ENCODE measurements at places on chromosomes 13 and 19.

DNA sequence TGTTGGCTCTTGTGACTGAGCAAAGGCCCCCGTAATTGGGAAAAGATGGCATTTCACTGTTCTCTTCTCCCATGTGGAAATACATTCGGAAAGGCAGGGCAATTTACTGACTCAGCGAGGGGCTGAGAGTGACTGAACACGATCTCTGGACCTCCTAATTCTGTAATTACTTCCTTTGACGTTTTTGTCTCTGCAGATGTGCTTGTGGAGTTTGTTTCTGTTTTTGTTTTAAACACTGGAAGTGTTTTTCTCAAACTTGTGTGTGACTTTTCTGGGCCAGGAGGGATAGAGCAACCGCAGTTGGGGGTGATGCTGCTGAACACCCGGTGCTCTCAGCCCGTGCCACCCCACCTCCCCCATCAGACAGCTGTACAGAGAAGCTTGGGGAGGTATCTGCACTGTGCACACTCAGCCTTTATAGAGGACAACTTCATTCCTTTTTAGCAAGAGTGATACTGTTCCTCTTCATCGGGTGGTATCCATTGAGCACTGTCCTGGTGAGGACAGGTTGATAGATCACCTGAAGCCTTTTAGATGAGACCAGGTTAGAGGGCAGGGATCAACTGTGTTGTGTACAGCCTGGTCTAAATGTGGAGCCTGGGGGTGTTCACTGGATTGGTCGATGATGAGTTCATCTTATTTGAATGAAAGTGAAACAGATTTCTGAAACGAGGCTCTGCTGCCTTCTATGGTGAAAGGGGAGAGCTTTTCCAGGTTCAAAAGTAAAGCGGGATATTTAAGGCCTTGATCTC, 117.4 kb downstream of the ESD start:
- H3K4me3 ChIP-seq: peak overlapping the region; percentile 60
- H3K36me3 ChIP-seq: no peaks in the 10 kb centered on the region
- H3K27me3 ChIP-seq: no peaks in the 10 kb centered on the region
- H3K27ac ChIP-seq: peak overlapping the region; percentile 94

DNA sequence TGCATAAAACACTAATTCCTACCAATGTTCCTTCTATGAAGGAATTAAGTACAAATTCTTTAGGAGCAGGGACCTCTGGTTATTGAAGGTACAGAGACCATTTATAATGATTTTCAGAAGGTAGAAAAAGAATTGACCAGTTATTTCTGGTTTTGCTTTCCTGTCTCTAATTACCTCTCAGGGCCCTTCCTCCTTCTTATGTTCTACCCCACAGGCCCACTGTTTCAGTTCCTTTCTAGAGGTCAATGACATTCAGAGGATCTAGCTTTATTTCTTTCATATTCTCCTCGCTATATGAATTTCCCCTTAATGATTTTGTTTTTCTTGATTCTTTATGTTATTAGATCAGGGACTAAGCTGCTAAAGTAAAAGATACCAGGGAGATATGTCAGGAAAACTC, 345.0 kb upstream of the SPRY2 start:
- no peaks in the 10 kb centered on the region for H3K36me3 ChIP-seq
- no peaks in the 10 kb centered on the region for H3K4me1 ChIP-seq
- H3K27ac ChIP-seq: no peak overlapping the region
- no peak overlapping the region for H3K4me3 ChIP-seq
- no peak for DNase-seq

DNA sequence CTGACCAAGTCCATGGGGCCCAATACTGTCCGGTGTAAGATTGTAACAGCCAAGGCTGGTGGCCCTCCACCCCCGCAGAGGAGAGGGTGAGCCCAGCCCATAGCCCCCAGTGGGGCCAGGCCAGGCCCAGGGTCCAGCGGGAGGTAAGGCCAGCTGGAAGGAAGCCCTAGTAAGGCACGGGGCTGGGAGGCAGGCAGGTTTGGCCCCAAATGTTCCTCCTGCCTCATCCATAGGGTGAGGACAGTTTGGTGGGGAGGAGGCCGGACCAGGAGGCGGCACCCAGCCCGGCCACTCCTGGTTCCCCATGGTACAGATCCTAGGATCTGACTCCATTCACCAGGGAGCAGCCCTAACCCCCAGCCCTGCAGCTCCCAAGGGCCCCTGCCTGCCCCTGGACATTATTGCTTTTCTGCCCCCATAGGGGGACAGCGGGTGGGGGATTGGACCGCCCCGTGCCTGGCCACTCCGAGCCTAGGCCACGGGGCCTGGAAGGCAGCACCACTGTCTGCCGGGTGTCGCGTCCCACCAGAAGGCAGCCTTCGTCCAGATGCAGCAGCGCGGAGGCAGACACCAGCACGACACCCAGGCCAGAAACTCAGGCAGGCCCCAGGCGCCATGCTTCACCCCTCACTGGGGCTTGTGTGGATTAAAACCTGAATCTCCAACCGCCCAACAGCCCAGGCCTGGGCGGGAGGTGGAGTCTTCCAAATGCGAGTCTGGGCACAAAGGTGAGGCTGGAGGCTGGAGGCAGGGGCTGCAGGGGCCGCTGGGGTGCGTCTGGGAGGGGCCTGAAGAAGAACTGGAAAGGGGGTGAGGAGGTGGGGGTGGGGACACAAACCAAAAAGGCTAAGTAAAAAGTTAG, 6.7 kb upstream of the CCNP start:
- H3K27ac ChIP-seq: no peak overlapping the region
- H3K27me3 ChIP-seq: no peaks in the 10 kb centered on the region
- H3K4me1 ChIP-seq: peaks cover 13% of the 10 kb centered on the region
- no peak for DNase-seq

GRCh38 chr19:27997069-27997468, 1215.9 kb downstream of the UQCRFS1 start:
- no peaks in the 10 kb centered on the region for H3K27me3 ChIP-seq
- no peak overlapping the region for H3K27ac ChIP-seq
- H3K36me3 ChIP-seq: no peaks in the 10 kb centered on the region
- H3K4me1 ChIP-seq: no peaks in the 10 kb centered on the region
- H3K4me3 ChIP-seq: no peak overlapping the region

GRCh38 chr19:27722625-27723024, 1490.3 kb downstream of the UQCRFS1 start:
- no peak overlapping the region for H3K27ac ChIP-seq
- H3K36me3 ChIP-seq: no peaks in the 10 kb centered on the region
- H3K4me3 ChIP-seq: no peak overlapping the region
- H3K4me1 ChIP-seq: no peaks in the 10 kb centered on the region
- no peak for DNase-seq
- no peaks in the 10 kb centered on the region for H3K27me3 ChIP-seq

- no peak overlapping the region for H3K27ac ChIP-seq
- H3K27me3 ChIP-seq: no peaks in the 10 kb centered on the region
- no peak for DNase-seq
- H3K4me1 ChIP-seq: no peaks in the 10 kb centered on the region
- H3K4me3 ChIP-seq: no peak overlapping the region
Measured at GRCh38 chr13:25744178-25744577, 307.6 kb downstream of the SHISA2 start.

- H3K27ac ChIP-seq: no peak overlapping the region
- H3K27me3 ChIP-seq: no peaks in the 10 kb centered on the region
- no peaks in the 10 kb centered on the region for H3K4me1 ChIP-seq
- H3K36me3 ChIP-seq: peaks cover 7% of the 10 kb centered on the region
Measured at GRCh38 chr13:106489849-106490568, 45.5 kb downstream of the EFNB2 start.

- no peak overlapping the region for H3K27ac ChIP-seq
- no peak for DNase-seq
- no peak overlapping the region for H3K4me3 ChIP-seq
- no peaks in the 10 kb centered on the region for H3K36me3 ChIP-seq
- H3K27me3 ChIP-seq: no peaks in the 10 kb centered on the region
- H3K4me1 ChIP-seq: peaks cover 3% of the 10 kb centered on the region
Measured at GRCh38 chr19:17543986-17544385, 11.5 kb upstream of the COLGALT1 start.

GRCh38 chr13:103607995-103608394, 541.8 kb upstream of the SLC10A2 start:
- H3K4me3 ChIP-seq: no peak overlapping the region
- no peaks in the 10 kb centered on the region for H3K36me3 ChIP-seq
- no peaks in the 10 kb centered on the region for H3K4me1 ChIP-seq

DNA sequence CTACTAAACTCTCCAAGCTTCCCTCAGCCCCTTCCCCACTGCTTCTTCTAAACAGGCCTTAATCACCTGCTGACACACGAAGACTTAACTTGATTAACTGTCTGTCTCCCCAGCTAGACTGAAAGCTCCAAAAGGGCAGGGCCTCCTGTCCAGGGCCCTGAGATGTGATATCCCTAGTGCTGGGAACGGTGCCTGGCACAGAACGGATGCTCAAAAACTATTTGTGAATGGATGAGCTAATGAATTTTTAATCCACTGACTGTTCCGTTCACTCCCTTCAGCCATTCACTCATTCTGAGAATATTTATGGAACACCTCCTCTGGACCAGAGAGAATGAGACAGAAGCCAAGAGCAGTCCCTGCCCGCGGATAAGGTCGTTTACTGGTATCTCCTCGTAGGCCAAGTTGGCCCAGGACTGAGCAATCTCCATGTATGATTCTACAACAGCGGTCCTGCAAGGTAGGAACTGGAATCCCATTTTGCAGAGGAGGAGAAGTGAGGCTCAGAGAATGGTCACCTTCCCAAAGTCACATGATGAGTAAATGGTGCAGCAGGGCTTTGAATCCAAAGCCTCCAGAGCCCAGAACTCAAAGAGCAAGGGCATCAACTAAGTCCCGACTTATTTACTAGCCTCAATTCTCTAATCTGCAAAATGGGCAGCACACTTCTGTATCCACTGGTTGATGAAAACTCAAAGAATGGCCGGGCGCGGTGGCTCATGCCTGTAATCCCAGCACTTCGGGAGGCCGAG, 3.4 kb downstream of the DMWD start:
- peaks cover 7% of the 10 kb centered on the region for H3K4me1 ChIP-seq
- no peak overlapping the region for H3K4me3 ChIP-seq
- no peak overlapping the region for H3K27ac ChIP-seq

DNA sequence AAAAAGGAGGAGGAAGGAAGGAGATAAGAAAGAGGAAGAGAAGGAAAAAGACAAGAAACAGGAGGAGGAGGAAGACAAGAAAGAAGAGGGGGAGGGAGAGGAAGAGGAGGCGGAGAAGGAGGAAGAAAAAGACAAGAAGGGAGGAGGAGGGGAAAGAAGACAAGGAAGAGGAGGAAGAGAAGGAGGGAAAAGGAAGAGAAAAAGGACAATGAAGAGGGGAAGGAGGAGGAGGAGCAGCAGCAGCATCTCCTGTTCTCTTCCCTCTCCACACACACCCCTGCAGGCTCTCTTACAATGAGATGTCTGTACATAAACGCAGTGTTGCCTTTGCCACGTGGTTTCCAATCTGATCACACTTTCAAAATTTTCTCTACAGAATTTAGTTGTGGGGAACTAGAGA, 66.6 kb downstream of the RUBCNL start:
- no peak overlapping the region for H3K27ac ChIP-seq
- no peak overlapping the region for H3K4me3 ChIP-seq
- H3K36me3 ChIP-seq: no peaks in the 10 kb centered on the region
- DNase-seq: no peak

GRCh38 chr13:73767191-73767741, 366.9 kb downstream of the KLF12 start:
- DNase-seq: no peak
- H3K4me1 ChIP-seq: peaks cover 13% of the 10 kb centered on the region
- no peak overlapping the region for H3K4me3 ChIP-seq
- no peaks in the 10 kb centered on the region for H3K36me3 ChIP-seq
- no peaks in the 10 kb centered on the region for H3K27me3 ChIP-seq
- H3K27ac ChIP-seq: peak overlapping the region; percentile 44

DNA sequence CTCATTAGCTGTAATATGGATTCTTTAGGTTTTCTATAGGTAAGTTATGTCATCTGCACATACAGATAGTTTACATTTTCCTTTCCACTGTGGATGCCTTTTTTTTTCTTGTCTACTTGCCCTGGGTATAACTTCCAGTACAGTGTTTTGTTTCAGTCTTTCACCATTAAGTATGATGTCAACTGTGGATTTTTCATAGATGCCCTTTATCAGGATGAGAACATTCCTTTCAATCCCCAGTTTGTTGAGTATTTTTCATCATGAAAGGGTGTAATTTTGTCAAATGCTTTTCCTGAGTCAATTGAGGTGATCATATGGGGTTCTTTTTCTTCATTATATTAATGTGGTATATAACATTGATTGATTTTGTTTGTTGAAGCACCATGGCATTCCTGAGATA, 43.6 kb upstream of the SACS start:
- no peak overlapping the region for H3K4me3 ChIP-seq
- H3K27me3 ChIP-seq: no peaks in the 10 kb centered on the region
- H3K27ac ChIP-seq: no peak overlapping the region
- H3K4me1 ChIP-seq: no peaks in the 10 kb centered on the region

GRCh38 chr13:75566658-75567057, 17.1 kb downstream of the UCHL3 start:
- no peak overlapping the region for H3K27ac ChIP-seq
- H3K27me3 ChIP-seq: no peaks in the 10 kb centered on the region
- no peak overlapping the region for H3K4me3 ChIP-seq

DNA sequence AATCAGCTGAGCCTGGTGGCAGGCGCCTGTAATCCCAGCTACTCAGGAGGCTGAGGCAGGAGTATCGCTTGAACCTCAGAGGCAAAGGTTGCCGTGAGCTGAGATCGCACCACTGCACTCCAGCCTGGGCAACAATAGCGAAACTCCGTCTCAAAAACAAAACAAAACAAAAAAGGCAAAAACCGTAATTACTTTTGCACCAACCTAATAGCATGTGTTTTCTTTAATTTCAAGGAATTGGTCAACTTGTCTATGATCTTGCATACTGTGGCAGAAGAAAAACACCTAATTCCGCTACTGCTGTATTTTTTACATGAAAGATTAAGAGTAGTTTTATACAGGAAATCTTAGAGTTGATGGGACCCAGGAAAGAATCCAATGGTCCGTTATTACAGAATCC, 241.2 kb downstream of the COL4A1 start:
- no peak overlapping the region for H3K4me3 ChIP-seq
- no peaks in the 10 kb centered on the region for H3K36me3 ChIP-seq
- H3K4me1 ChIP-seq: peaks cover 3% of the 10 kb centered on the region
- H3K27me3 ChIP-seq: no peaks in the 10 kb centered on the region

DNA sequence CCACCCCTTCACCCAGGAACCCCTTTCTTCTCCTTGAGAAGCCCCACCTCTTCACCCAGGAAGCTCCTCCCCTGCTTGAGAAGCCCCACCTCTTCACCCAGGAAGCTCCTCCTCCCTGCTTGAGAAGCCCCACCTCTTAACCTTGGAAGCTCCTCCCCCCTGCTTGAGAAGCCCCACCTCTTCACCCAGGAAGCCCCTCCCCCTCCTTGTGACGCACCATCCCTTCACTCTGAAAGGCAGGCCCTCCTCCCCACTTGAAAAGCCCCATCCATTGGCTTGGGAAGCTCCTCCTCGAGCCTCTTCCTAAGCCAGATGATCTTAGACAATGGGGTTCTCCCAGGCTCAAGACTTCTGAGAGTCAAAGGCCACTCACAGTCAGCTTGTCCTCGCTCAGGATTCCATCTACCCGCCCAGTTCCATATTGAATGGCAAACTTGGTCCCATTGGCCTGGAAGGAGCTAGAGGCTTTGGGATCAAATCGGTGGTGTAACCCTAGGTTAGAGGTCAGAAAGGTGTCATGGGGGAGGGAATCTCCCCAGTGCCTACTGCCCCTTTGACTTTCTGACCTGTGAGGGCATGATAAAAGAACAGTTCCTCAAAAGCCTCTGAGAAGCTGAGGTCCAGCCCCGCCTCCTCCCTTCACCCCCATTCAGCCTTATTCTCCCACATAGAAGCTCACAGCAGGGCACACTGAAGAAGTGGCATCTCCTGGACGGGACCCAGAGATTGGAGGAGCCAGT, 4.0 kb downstream of the NAPSA start:
- no peak overlapping the region for H3K4me3 ChIP-seq
- no peak for DNase-seq
- no peaks in the 10 kb centered on the region for H3K27me3 ChIP-seq
- H3K4me1 ChIP-seq: peaks cover 6% of the 10 kb centered on the region
- H3K36me3 ChIP-seq: no peaks in the 10 kb centered on the region
- no peak overlapping the region for H3K27ac ChIP-seq

GRCh38 chr19:1671716-1672037, 19.3 kb upstream of the TCF3 start:
- DNase-seq: no peak
- H3K36me3 ChIP-seq: no peaks in the 10 kb centered on the region
- H3K4me1 ChIP-seq: peaks cover 3% of the 10 kb centered on the region
- H3K4me3 ChIP-seq: no peak overlapping the region

Data from kidney (tissue), 22 donors.